ENCODE measurements at places on chromosomes 3 and 15. TPM values are rescaled to one million over a fixed set of nuclear protein-coding genes. Genes with fewer than 3 reads are reported as not detected.
A peak's percentile ranks its signal among the peaks of the same experiment; 100 is the strongest.

- no peaks in the 10 kb centered on the region for H3K27me3 ChIP-seq
- H3K27ac ChIP-seq, result no peak overlapping the region
- DNase-seq, result no peak
- H3K36me3 ChIP-seq, result no peaks in the 10 kb centered on the region
Observed at GRCh38 chr15:81264072-81264857, 59.7 kb downstream of the STARD5 start.

DNA sequence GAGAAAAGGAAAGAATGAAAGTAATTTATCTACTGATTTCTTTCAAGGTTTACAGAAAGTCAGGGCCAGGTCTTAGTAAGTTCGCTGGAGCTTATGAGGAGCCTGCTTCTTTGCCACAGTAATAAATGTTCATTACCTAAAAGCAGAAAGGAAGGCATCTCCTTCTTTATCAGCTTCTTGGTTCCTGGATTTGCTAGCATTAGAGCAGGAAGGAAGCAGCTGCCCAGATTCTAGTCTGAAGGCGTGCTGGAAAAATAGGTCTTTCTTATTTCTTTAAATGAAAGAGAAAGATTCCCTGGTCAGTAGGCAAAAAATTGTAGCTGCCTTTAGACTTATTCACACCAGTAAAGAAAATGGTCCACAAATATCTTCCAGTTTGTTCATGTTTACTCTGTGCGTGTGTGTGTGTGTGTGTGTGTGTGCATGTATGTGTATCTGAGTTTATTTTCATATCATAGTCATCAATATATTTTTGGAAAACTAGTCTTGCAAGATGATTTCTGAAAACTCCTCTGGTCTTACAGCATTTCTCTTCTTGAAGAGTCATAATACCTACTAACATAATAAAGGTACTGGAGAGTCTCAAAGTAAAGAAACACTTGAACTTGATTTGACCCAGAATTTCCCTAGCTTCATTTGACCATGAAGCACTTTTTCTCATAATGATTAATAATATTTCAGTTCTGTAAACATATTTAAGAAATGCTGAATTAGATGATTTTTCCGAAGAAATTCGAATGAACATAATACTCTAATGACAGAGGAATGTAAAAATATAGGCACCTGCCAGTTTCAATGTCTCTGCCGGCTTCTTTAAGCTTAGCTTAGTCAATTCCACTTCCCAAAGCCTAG, 255.3 kb upstream of the ZPLD1 start:
- H3K4me1 ChIP-seq, result peaks cover 49% of the 10 kb centered on the region
- H3K27me3 ChIP-seq, result no peaks in the 10 kb centered on the region
- H3K36me3 ChIP-seq, result no peaks in the 10 kb centered on the region
- H3K27ac ChIP-seq, result peak overlapping the region; percentile 57

DNA sequence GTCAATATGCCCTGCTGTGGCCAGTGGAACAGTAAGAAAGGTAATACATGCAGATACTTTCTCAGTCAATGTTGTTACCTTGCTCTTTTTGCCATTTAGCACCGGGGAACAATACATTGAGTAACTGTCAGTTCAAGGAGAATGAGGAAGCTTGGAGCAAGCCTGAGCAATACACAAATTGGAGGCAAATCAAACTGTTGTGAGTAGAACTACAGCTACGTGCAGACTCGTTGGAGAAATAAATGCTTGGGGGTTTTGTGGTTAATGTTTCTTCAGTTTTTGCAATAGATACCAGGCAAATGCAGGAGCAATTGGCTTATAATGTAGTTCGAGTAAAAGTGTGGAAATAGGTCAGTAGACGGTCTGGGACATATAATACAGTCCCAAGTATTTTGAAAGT, 587.3 kb upstream of the ROBO1 start:
- no peak for DNase-seq
- no peaks in the 10 kb centered on the region for H3K4me1 ChIP-seq
- no peaks in the 10 kb centered on the region for H3K27me3 ChIP-seq
- H3K4me3 ChIP-seq, result no peak overlapping the region

- H3K36me3 ChIP-seq, result peaks cover 19% of the 10 kb centered on the region
- no peak for DNase-seq
- H3K27ac ChIP-seq, result no peak overlapping the region
- peaks cover 40% of the 10 kb centered on the region for H3K4me1 ChIP-seq
- H3K4me3 ChIP-seq, result no peak overlapping the region
Observed at GRCh38 chr3:123618076-123618708, 33.3 kb upstream of the HACD2 start.

GRCh38 chr3:43123895-43124294, 18.0 kb upstream of the POMGNT2 start:
- H3K4me3 ChIP-seq, result no peak overlapping the region
- DNase-seq, result no peak

GRCh38 chr3:65265942-65266590, 578.3 kb upstream of the ADAMTS9 start:
- no peak overlapping the region for H3K4me3 ChIP-seq
- no peak for DNase-seq
- H3K27me3 ChIP-seq, result no peaks in the 10 kb centered on the region

DNA sequence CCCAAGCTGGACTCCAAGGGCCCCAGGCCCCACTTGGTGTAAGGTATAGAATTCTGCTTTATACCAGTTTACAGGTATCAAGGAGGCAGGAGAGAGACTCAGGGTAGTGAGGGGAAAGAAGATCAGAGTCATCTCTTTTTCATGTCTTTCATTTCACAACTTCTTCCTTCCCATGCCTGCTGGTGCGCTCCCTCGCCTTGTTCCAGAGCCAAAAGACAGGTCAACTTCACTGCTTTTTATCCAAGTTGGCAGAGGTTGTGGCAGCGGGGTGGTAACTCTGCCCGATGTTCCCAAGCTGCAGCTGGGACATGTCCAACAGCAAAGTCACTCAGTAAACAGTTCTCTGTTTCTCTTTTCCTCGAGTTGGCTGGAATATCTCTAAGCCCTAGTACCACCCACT, 86.3 kb upstream of the TCF12 start:
- no peaks in the 10 kb centered on the region for H3K27me3 ChIP-seq
- H3K27ac ChIP-seq, result peak overlapping the region; percentile 57
- H3K4me3 ChIP-seq, result no peak overlapping the region
- DNase-seq, result no peak

DNA sequence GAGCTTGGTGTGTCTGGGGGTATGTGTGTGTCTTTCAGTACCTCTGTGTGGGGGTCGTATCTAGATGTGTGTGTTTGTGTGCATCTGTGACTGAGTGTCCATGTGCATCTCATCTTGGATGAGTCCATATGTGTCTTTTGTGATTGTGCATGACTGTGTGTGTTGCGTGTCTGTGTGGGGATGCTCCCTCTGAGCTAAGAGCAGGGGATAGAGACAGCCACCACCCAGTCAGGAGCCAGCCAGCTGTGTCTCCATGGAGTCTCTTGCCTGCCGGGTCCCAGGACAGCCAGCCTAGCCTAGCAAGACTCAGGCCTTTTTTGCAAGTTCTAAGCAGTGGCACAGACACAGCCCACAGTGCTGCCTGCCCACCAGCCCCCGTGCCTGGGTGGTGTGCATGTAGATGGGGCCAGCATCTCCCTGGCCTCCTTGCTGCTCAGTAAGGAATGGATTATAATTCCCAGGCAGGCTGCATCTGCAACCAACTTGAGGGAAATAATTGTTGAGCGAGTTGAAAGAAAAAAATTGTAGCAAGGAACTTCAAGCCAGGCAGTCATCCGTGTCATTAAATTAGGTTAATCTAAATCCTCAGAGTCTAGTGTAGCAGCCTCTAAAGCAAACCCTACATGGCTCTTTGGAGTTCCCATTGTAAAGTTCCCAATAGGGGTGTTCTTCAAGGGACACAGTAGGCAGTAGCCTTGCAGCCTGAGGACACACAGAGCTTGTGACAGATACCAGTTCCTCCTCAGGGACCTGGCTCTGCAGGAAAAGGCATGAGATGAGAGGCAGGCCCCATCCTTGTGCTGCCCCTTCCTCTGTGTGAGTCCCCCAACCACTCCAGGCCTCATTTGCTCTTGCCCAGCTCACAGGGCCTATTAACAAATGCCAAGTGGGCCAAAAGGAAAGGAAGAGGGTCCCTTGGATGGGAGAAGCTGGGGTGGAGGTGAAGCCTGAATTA, 35.9 kb upstream of the MRPS22 start:
- H3K27ac ChIP-seq, result no peak overlapping the region
- DNase-seq, result no peak

- H3K4me3 ChIP-seq, result no peak overlapping the region
- peaks cover 9% of the 10 kb centered on the region for H3K4me1 ChIP-seq
- peak; percentile 75 for DNase-seq
- H3K27ac ChIP-seq, result no peak overlapping the region
Observed at GRCh38 chr15:77981281-77982126, 96.0 kb downstream of the TBC1D2B start.

DNA sequence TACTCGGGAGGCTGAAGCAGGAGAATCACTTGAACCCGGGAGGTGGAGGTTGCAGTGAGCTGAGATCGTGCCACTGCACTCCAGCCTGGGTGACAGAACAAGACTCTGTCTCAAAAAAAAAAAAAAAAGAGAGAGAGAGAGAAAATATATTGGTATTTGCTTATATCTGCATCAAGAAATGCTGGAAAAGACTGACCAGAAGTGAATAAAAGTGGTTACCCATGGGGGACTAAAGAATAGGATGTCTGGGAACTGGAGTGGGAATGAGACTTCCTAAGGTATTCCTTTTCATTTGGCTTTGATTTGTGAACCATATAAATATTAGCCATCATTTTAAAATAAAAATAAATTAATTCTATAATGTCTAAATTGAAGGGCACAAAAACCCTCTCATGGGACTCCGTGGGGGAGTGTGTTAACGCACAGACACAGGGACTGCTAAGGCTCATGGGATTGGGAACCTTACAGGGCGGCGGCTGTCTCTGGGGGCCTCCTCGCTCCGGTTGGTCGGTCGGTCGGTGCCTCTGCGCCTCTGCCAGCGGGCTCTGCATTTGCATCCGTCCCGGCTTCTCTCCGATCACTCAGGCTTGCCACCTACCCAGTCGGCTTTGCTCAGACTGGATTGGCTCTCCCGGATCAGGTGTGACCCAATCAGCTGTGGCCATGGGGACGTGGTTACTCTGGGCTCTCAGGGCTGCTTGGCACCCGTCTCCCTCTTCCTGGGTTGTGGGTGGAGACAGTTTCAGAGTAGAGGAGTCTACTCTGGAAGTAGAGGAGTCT, 12.7 kb upstream of the TSPAN3 start:
- H3K4me1 ChIP-seq, result peaks cover 9% of the 10 kb centered on the region
- peak overlapping the region; percentile 26 for H3K4me3 ChIP-seq
- DNase-seq, result peak; percentile 85
- no peaks in the 10 kb centered on the region for H3K27me3 ChIP-seq
- H3K27ac ChIP-seq, result no peak overlapping the region

DNA sequence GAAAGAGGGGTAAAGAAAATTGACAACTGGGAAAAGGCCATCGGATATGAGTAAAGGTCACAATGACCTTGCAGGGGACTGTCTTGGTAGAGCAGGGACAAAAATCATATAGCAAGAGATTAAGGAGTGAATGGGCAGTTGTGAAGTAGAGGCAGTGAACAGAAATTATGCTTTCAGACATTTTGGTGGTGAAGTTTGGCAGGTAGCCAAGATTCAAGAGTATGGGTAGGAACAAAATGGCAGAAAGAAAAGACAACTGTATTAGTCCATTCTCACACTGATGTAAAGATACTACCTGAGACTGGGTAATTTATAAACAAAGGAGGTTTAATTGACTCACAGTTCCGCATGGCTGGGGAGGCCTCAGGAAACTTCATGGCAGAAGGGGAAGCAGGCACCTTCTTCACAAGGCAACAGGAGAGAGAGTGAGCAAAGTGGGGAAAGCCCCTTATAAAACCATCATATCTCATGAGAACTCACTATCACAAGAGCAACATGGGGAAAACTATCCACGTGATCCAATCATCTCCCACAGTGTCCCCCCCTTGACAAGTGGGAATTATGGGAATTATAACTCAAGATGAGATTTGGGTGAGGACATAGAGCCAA, 84.0 kb downstream of the CGNL1 start:
- peaks cover 15% of the 10 kb centered on the region for H3K4me1 ChIP-seq
- no peaks in the 10 kb centered on the region for H3K27me3 ChIP-seq
- no peak for DNase-seq
- no peaks in the 10 kb centered on the region for H3K36me3 ChIP-seq
- no peak overlapping the region for H3K4me3 ChIP-seq

GRCh38 chr15:72169921-72170611, 27.5 kb downstream of the GRAMD2A start:
- no peak overlapping the region for H3K27ac ChIP-seq
- no peak overlapping the region for H3K4me3 ChIP-seq
- no peak for DNase-seq
- H3K36me3 ChIP-seq, result no peaks in the 10 kb centered on the region

DNA sequence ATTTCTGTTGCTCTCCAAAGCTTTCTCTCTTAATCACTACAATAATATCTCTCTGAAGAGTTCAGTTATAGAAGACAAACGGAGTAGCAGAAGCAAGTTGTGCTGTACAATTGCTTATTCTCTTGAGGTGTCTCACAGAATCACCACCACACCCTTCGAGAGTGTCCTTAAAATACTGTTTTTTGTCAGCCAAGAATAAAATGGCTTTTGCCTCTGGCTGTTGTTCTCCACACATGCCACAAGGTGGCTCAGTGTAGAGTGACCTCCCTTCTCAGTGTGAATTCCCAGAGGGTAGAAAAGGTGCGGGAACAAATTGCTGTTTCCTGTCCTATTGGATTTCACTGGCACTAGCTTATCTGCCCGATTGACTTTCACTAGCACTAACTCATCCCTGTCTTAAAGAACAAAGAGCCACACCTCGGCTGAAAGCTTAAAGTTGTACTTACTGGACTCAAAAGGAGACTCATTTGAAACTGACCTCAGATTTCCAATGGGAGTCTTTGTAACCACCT, 134.2 kb upstream of the SATB1 start:
- peaks cover 6% of the 10 kb centered on the region for H3K4me1 ChIP-seq
- H3K27ac ChIP-seq, result no peak overlapping the region
- H3K4me3 ChIP-seq, result no peak overlapping the region
- H3K27me3 ChIP-seq, result no peaks in the 10 kb centered on the region
- DNase-seq, result no peak

GRCh38 chr3:128316481-128316891, 150.2 kb downstream of the DNAJB8 start:
- H3K4me3 ChIP-seq, result no peak overlapping the region
- H3K27ac ChIP-seq, result no peak overlapping the region

ANAPC13 gene
- 51.2 TPM for total RNA-seq

DUOXA1 gene
- 91.3 TPM for total RNA-seq

PLSCR5 gene
- not detected for total RNA-seq

DAZL gene
- total RNA-seq, result not detected

OR5H14 gene
- not detected for total RNA-seq
